SK-N-DZ (cell line): ENCODE measurements at places on chromosomes 16 and 17.

DNA sequence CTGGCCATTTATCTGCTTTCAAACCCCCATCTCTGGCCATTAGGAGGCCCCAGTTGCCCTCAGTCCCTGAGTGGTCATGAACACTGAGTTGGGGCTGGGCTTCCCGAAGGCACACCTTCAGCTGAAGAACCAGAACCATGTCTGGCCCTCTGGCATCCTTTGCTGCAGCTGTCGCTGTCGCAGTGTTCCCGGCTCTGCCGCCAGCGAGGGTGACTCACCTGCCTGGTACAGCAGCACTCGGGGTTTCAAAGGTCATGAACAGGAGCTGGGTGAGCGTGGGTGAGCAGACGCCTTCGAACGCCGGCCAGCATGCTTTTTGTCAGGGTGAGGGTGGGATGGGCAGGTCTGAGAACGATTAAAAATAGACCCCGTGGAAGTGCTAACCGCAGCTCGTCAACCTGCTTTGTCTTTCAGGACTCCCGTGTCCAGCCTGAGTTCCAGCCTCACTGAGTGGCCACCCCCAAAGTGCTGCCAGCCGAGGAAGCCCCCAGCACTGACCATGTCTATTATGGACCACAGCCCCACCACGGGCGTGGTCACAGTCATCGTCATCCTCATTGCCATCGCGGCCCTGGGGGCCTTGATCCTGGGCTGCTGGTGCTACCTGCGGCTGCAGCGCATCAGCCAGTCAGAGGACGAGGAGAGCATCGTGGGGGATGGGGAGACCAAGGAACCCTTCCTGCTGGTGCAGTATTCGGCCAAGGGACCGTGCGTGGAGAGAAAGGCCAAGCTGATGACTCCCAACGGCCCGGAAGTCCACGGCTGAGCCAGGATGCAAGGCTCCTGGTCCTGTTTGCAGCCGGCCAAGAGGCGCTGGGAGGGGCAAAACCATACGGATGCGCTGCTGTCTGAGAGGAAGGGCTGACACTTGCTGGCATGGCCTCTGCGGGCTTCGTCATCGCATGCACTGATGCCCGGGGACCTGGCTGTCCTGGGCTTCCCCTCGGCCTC lies 7.6 kb downstream of the SNN start:
- DNase-seq: no peak

- no peak for DNase-seq
These were observed 14.3 kb downstream of the ITGAD start for GRCh38 chr16:31407406-31407805.

GRCh38 chr16:56691885-56692284 lies 9.6 kb downstream of the MT1X start:
- DNase-seq: no peak

DNA sequence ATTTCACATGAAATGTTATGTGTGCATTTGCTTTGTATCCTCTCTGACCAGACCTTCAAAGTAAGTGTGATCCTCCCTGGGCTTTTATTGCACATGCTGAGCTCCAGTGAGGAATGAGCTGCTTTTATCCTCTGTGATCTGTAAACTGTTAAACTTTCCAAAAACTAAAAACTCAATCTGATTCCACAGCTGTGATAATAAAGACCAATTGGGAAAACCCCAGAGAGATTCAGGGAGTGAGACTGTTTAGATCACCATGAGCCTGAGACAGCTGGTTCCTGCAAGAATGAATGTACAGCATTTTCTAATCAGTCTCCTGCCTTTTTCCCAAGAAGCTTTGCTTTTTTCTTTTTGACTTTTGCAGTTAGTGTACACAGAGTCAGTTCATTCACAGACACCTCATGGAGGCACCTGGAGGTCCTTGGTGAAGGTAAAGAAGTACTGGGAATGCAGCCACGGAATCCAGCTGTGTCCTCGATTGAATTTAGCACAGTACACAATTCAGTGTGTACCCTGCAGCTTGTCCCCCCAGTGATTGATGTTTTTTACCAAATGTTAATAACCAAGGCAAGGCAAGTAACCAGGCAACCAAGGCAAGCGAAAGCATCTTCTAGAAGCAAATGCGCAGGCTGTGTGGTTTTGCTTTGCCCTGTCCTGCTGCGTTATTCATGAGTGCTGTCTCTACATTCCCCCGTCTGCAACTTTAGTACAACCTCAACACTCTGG lies 182.6 kb downstream of the LGALS9B start:
- DNase-seq: no peak

- no peak for DNase-seq
These were observed 24.6 kb upstream of the FOXF1 start for GRCh38 chr16:86485746-86486145.

- no peak for DNase-seq
These were observed 10.8 kb upstream of the ITGA3 start for GRCh38 chr17:50045154-50045553.

- peak; percentile 64 for DNase-seq
These were observed 105.6 kb downstream of the OR1D5 start for GRCh38 chr17:2957631-2958286.

DNA sequence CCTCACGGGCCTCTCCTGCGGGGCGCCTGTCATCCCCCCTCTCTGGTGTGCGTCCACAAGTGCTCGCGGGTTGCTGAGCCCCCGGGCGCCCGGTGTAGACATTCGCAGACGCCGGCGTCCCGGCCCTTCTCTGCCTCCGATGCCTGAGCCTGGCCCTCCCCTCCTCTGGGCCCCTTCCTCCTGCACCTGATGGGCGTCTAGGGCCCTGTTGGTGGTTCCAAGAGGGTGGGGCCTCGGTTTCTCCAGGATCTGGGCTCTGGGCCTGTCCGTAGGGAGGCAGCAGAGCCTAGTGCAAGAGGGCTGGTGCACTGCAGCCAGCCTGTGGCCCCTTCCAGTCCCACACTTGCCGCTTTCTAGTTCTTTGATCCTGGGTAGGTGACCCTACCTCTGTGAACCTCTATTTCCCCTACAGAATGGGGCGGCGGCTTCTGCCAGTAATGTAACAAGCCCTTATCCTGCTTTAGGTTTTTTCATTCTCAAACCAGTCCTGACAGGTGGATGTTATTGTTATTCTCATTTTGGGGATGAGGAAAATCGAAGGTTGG lies 623 bp downstream of the E4F1 start:
- DNase-seq: peak; percentile 66

DNA sequence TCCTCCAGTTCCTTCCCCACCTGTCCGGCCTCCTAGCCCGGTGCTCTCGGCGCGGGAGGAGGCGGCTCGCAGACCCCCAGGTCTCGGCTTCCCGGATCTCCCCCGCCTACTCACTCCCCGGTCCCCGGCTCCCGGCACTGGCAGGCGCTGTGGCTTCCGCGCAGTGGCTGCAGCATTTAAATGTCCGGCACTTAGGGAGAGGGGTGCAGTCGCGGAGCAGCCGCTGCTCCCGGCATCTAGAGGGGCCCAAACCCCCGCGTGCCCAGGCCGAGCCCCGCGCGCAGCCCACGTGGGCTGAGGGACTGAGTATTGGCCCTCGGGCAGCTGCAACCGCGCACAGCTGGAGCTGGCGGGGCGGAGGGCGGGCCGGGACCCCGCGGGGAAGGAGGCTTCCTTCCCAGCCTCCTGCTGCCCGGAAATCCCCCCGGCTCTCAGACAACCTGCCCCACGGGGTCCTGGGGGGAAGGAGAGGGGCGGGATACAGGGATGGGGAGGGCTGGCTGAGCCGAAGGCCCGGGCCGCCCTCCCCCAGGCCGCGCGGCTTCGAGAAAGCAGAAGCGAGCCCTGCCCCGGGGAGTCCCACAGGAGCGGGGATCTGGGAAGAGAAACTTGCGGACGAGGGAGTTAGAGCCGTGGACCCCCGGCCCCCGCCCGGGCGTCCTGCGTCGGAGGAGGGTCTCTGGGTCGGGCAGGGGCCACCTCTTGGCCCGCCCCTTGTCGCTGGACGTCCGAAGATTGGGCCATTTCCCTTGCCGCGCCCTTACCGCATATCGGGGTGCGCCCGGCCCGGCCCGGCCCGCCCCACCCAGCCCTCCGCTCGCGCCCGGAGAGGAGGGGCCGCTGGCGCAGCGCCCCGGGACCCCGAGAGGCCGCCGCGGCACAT lies at the start of gene MMP25:
MMP25 (plus strand) TSS at position 804 of the 883 bp plus-strand sequence. CDS start 357 bp downstream, outside the sequence.
- no peak for DNase-seq

DNA sequence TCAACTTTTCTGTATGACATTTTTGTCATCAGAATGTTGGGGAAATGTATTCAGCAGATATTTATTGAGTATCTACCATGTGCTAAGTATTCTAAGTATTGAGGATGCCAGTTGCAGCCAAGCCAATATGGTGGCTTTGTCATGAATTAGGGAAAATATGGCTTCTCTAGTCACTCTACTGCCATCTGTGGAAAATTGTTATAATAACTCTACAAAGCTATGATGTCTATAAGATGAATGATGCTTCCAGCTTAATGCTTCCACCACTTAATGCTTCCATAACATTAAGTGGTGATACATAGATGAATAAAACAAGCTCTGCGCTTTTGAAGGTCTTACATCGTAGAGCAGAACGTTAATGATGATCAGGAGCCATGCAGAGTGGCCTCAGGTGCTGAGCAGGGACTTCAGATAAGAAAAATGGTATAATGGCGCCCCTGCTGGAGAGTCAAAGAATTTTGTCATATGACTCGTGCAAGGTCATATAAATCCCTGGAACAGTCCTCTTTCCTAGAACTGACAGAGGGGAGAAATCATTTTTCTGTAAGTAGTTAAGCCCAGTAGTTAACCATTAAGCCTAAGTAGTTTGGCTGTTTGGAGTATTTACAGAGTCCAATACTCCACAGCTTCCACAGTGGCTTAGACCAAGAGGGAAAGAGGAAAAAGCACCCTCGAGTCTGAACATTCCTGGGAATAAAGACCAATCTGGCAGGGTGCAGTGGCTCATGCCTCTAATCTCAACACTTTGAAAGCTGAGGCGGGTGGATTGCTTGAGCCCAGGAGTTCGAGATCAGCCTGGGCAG lies 2.7 kb upstream of the TMIGD1 start:
- peak; percentile 84 for DNase-seq

DNA sequence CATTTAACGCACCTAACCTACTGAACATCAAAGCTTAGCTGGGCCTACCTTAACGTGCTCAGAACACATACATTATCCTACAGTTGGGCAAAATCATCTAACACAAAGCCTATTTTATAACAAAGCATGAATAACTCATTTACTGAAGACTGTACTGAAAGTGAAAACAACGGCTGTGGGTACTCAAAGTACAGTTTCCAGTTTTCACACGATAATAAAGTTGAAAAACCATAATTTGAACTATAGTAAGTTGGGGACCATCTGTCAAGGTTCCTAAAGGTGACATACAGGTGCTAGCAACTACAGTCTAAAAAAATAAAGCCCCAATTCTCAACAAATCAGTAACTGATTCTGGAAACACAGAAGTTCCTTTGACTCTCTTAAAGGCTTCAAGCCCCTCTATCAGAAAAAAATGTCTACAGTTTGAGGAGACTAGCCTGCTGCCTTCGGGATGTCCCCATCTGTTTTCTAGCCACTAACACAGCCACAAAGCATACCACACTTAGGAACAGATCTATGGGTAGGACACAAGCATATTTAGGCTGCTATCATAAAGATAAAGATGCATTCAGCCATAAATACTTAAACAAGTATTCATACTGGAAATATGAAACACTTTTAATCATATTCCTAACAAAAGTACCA lies 71.3 kb downstream of the KANSL1 start:
- DNase-seq: no peak

- DNase-seq: no peak
These were observed 7.4 kb downstream of the C1QL1 start for GRCh38 chr17:44960691-44961090.

GRCh38 chr16:57859331-57859730 lies 57.0 kb upstream of the KIFC3 start:
- peak; percentile 31 for DNase-seq

GRCh38 chr17:7858522-7858810 lies 663 bp downstream of the CYB5D1 start:
- DNase-seq: no peak

DNA sequence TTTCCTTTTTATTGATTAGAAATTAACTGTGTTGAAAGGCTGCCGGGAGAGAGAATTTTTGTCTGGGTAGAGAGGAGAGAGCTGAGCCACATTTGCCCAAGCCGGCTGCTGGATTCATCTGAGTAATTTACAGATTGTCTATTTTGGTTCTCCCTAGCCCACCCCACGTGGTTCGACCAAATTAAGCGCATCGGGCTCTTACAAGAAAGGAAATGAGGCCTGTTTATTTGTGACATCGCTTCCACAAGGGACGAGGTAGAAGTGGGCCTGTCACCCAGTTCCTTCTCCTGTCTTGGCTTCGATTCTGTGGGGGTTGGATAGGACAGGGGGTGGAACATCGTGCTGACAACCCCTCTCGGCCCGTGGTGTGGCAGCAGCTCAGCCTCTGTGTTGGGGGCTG lies 42.9 kb downstream of the SYT17 start:
- no peak for DNase-seq

DNA sequence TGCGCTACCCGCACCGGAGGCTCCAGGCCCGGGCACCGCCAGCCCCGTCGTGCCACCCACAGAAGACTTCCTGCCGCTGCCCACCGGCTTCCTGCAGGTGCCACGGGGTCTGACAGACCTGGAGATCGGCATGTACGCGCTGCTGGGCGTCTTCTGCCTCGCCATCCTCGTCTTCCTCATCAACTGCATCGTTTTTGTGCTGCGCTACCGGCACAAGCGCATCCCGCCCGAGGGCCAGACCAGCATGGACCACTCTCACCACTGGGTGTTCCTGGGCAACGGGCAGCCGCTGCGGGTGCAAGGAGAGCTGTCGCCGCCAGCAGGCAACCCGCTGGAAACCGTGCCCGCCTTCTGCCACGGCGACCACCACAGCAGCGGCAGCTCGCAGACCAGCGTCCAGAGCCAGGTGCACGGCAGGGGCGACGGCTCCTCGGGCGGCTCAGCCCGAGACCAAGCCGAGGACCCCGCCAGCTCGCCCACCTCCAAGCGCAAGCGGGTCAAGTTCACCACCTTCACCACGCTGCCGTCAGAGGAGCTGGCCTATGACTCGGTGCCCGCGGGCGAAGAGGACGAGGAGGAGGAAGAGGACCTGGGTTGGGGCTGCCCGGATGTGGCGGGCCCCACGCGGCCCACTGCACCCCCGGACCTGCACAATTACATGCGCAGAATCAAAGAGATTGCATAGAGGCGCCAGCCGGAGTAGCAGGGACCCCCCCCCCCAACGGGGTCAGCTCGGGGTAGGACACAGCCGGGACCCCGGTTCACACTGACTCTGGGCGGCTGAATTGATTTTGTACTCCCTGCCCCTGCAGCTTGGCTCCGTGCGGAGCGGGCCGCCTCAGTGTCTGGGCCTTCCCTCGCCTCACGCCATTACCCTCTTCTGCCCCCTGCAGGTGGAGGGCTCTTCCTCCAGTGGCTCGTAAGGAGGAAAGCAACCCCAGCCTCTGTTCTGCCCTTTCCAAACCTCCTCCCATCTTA lies 58.5 kb downstream of the TMEM132E start:
- peak; percentile 77 for DNase-seq

DNA sequence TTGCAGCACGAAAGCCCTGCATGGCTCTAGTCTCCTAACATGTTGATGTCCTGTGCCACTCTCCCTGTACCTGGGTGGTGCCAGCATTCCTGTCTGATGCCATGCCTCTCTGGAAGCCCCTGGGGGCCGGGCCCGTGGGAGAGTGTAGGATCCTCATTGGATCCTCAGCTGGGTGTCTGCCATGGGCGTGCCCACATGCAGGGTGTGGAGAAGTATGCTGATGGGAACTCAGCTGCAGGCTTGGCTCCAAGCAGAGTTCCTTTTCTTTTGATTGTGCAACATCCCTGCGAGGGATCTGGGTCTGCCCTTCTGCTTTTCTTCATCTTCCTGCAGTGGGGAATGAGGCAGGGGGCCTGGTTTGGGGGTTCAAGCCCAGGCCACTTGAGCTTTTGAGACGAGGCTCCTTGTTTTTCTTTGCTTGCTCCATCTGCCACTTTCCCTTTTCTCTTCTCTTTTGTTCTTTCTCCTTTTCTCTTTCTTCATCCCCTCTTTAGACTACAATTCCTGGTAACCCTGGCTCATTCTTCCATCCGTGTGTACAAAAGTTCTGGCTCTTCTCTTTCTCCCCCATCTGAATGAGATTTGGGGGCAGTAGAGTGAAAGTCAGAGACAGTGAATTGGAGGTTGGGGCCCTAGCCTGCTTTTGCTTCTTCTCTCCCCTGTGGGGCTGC lies 32.9 kb downstream of the KSR1 start:
- DNase-seq: no peak
